ENCODE measurements at places on chromosomes 7 and 10.

DNA sequence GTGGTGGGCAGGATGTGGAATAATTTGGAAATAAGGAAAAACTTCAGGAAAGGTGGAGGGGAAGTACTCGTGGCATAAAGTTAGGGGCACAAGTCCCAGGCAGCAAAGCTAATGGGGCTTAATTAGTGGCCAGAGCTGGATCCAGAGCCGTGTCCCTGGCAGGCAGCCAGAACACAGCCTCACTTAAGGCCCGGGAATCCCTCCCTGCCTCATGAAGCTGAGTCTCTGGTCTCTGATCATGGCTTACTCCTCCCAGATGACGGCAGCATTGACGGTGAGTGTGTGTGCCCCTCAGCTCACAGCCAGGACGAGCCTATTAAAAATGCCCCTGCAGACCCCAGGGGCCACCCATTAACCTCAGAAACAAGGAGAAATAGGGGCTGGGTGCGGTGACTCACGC lies 48.2 kb upstream of the NPTX2 start:
- no peak for DNase-seq

GRCh38 chr7:50226145-50226544 lies 78.4 kb upstream of the IKZF1 start:
- DNase-seq = no peak

GRCh38 chr10:27207350-27207749 lies 33.2 kb downstream of the ACBD5 start:
- DNase-seq = no peak

GRCh38 chr10:71990706-71991269 lies 26.6 kb downstream of the CHST3 start:
- no peak for DNase-seq

- DNase-seq = no peak
These were observed 291.2 kb downstream of the AUTS2 start for GRCh38 chr7:69889338-69889975.

DNA sequence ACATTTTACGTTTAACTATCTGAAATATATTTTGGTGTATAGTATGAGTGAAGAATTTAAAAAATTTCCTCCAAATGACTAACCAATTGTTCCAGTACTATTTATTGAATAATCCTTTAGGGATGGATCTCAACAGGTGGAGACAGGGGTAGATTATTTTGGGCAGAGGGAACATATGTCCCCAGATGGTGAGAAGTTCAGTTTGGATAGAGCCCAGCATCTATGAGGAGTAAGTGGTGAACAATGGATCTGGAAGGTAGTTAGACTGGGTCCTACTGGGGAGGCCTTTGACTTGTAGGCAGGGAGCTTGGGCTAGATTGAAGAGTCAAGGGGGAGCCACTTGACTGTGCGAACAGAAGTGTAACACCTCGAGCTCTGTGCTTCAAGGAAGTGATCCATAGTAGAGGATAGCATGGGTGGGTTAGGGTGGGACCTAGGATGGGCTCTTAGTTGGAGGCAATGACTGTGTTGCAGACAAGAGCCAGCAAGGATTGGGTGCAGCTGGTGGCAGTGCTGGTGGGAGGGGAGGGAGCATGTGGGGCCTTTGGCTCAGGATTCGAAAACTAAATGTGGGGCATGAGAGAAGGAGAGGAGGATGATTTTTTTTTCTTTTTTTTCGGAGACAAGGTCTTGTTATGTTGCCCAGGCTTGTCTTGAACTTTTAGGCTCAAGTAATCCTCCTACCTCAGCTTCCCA lies 3.9 kb upstream of the PURB start:
- no peak for DNase-seq

- no peak for DNase-seq
These were observed 485.6 kb upstream of the C7orf33 start for GRCh38 chr7:148104924-148105323.

DNA sequence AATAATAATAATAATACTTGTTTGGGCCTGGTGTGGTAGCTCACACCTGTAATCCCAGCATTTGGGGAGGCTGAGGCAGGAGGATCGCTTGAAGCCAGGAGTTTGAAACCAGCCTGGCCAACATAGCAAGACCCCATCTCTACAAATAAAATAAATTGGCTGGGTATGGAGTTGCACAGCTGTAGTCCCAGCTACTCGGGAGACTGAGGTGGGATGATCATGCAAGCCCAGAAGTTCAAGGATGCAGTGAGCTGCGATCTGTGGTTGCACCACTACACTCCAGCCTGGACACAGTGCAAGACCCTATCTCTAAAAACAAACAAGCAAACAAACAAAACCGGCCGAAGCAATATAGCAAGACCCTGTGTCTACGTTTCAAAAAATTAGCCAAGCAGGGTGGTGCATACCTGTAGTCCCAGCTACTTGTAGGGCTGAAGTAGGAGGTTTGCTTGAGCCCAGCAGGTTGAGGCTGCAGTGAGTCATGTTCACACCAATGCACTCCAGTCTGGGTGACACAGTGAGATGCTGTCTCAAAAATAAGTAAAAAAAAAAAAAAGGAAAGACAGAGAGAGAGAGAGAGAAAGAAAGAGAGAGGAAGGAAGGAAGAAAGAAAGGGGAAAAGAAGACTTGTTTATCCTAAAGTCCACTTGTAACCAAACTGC lies 85.6 kb upstream of the KDM7A start:
- no peak for DNase-seq

DNA sequence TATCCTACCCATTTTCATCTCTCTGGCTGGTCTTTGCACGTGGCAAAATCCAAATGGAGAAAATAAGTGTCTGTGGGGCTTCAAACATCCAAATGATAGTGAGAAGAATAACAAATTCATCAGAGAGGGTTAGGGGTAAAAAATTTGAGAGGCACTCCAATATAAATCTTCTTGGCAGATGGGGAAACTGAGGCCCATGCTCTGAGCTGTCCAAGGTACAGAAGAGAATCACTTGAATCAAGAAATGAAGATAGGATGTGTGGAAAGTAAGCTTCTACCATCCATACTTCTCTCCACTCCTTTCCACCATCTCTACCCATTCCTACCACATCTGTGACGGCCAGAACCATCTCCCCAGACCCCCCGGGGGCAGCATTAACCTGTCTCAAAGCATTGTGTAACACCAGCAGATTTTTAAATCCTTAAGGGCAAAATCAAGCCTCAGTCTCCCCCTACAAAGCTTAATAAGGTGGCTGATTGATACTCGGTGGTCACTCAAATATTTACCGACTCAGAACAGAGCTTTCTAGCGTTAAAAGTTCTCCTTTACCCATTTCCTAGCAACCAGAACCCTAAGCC lies 818 bp downstream of the GOT1 start:
- DNase-seq = no peak

DNA sequence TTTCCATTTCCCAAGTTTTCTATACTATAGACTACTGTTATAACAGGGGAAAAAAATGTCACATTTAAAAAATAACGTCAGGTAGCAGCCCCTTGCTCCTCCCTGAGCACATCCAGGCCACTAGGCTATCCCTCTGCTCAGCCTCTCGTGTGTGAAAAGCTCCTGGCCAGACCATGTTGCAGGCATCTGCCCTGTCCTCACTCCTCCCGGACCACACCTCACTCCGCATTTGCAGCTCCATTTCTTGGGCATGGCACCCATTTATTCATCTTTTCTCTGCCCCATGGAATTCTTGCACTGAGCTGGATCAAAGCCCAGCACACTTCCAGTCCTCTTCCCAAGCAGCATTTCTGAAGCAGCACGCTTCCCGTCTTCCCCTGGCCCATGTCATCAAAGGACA lies 1.4 kb upstream of the GDF2 start:
- no peak for DNase-seq

DNA sequence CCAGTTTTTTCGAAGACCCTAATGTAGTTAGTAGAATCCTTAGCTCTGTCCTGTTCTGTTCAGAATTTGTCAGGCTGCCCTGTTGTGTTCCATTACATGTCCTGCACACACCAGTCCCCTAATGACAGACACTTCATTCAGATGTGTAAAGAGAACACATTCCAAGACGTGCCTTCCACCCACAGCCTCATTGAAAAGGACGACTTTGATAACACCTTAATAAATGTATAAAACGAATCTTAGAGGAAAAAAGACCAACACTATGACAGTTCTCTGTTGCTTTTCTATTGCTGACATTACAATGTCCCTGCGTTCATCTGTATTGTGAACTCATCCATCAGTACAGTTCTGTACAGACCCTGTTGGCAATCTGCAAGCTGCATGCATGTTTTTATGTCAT lies 3.5 kb downstream of the LRRTM3 start:
- DNase-seq = no peak

- DNase-seq = no peak
These were observed 34.3 kb downstream of the JAKMIP3 start for GRCh38 chr10:132100091-132100481.

GRCh38 chr7:158286210-158286609 lies 301.4 kb downstream of the PTPRN2 start:
- DNase-seq = no peak

- no peak for DNase-seq
These were observed 292.6 kb downstream of the PARD3 start for GRCh38 chr10:34522546-34522945.

DNA sequence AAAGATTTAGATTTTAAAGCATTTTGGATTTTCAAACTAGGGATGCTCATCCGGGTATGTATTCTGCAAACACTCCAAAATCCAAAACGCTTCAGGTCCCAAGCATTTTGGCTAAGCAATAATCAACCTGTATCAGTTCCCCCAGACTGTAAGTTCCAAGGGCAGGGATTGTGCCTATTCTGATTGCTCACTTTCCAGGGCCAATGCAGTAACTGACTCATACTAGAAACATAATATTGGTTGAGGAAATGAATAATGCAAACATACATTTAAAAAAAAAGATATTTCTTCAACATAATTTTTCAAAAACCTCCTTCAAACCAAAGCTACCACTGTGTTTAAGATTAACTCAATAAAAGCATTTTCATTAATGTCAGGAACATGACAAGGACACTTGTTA lies 69.5 kb downstream of the HIBADH start:
- no peak for DNase-seq

DNA sequence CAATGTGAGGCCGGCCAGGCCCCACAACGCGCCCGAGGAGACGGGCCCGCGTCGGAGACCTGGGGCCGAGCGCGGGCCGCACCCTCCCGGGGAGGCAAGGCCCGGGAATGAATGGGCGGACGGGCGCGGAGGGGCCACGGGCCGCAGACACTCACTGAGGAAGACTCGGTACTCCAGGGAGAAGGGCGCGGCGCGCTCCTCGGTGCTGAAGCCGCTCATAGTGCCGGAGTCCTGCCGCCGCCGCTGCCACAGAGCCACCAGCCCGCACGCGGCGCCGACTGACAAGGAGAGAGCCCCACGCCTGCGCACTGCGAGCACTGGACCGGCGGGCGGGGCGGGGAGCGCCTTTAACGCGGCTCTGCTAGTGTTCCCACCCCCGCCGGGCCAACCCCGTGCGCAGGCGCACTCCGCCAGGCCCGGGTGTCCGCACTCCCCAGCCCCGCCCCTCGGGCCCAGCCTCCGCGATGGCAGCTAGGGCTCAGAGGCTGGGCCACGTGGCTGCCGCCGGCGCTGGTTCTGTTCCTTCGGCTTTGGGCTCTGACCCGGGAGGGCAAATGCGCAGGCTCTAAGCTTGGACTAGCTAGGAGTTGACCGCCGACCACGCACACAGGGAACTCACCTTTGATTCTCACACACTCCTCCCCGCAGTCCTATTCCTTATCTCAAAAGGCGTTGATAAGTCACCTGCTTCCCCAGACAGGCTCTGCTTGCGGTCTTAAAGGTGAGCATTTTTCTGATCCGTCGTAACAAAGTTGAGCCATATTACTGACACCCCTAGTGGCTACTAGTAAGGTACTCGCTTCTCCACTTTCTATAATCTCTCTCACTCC lies at the start of gene PPA1:
Gene PPA1, minus strand, starts transcription at position 321 of the 830 bp plus-strand sequence. Its CDS starts 102 bp downstream, at position 219.
- peak; percentile 98 for DNase-seq

DNA sequence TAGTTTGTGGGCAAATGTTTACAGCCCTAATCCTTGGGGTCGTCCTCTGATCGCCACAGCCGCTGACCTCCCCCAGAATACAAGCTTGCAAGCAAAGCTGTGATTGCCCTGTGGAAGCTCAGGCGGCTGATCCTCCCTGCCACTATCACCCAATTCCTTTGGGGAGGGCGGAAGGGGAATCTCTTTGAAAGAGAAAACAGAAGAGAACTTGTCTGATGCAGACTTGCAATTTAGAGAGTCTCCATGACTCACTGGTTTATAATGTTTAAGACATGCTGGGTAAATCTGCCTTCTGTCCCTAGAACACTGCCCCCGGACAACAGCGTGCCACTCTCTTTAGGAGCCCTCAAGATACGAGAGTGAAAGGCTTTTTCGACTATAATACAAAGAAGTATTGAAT lies 75.5 kb downstream of the NRP1 start:
- DNase-seq = no peak

GRCh38 chr7:99386584-99387238 lies 12.2 kb downstream of the ARPC1B start:
- peak; percentile 36 for DNase-seq

DNA sequence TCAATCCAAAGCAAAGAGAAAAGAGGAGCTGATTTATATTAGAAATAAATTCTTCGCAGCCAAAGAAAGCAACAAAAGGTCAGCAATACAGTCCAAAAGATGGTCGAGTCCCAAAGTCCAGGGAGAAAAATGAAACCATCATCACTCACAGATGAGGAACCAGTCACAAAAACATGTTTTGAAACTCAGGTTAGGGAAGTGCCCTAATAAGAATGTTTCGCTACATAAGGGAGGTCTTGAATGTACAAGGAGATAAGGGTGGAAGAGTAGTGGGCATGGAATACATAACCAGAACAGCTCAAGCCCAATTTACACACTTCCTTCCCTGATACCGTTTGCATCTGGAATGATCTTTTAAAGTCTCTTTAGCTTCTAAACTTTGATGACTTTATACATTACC lies 53.6 kb downstream of the VPS41 start:
- DNase-seq = no peak

DNA sequence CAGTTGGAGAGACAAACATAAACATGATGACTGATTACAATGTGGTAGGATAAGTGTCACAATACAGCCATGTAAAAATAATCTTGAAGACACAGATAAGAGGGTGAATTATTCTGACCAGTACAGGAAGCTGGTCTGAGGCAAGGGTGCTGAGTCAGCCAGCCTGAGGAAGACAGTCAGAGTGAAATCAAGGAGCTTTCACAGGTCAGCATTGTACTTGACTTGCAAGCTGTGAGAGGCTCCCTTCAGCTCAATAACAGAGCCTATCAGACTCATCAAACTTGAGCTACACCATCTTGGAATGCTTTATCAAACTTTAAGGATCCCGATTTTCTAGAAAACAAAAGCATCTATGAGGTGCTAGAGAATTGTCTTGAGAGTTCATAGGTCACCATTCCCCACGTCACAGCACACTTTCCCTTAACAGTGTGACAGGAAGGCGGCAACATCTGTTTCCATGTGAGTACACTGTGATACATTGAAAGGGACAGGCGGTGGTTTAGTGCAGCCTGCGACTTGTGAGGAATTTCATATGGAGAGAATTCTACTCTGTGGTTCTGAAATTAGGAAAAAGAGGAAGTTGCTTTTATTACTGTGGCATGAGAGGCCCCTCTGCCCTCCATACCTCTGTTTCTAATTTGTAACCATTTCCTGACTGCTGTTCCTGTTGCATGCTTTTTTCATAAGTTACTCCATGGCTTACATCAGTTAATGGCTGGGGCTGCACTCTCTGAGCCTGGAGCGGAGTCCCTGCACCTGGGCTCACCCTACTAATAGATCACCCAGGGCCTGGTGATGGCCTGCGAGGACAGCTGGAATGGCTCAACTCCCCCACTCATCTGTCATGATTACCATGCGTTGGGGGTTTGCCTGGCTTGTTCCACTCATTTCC lies 417.1 kb downstream of the SUGCT start:
- no peak for DNase-seq

Measured in T-cell (primary cell).